ENCODE measurements at places on chromosomes 4 and X.

- no peak for DNase-seq
These were observed 1485.3 kb upstream of the TENM3 start for GRCh38 chr4:180757927-180758326.

- DNase-seq, result no peak
These were observed 23.0 kb upstream of the FGF5 start for GRCh38 chr4:80243274-80244018.

GRCh38 chr4:178970433-178971140 is 1528.3 kb upstream of the AGA start:
- DNase-seq, result no peak

DNA sequence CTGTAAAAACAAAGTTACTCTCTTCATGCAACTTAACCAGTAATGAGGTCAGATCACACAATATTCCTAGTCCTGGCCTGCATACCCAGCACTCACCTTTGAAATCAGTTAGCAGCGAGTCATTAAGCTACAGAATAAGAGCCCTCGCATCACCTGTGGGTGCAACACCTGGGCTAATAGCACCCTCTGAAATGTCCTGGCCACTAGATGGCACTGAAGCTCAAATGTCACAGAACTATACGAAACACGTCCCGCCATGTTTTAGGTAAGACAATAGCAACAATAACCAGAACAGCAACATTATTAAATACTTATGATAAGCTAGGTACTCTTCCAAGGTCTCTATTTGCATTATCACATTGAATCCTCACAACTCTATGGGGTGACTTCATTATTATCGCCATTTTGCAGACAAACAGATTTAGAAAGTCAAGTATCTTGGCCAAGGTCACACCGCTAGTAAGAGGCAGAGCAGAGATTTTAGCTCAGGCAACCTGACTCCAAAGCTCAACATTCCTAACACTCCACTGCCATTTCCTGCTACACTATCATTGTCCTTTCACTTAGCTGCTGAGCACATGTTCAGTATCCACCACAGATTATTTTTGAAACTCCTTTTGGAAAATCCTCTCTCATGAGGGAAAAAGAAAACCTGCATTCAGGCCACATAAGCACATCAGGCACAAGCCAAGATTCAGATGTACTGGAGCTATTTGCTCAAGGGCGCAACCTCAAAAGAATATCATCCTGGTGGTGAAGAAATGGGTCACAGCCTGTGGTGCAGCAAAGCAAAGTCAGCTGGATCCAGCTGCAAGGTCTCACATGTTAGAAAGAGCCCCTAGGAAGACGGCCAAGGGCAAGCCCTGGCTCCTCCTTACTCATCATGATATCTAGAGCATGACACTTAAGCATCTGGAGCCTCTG is 59.5 kb upstream of the KDR start:
- peak; percentile 43 for DNase-seq

- DNase-seq, result no peak
These were observed 2.8 kb upstream of the SEL1L3 start for GRCh38 chr4:25865586-25865985.

DNA sequence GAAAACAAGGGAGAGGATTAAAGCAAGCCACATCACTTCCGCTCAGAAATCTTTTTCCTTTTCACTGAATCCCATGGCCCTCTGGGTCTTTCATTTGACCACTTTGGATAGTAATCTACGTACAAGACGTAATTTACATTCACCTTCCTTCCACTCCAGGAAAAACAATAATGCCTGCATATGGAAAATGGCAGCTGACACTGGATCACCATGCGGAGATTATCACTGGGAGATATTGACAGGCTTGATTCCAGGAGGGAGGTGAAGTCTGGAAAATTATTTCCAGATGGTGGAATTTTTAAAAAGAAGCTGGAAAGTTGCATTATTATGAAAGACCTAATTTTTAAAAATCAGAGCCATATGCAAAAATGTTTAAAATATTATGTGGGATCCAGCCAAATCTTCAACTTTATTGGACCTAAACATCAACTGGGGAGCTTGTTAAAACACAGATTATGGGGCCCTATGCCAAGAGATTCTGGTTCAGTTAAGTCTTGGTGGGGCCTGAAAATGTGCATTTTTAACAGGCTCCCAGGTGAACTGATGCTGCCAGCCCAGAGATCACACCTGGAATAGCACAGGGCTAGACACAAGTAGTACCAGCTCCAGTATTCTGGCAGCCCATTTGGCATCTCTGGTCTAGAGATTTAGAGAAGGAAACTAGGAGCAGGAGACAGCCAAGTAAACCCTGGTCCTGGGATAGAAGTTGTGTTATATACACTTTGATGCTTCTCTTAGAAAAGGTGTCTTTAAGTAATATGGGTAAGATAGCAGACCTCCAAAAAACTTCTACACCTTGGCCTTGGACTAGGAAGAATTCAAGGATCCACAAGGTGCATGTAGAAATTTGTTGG is 290.3 kb upstream of the LDB2 start:
- no peak for DNase-seq

- DNase-seq, result no peak
These were observed 4.9 kb downstream of the BCAP31 start for GRCh38 chrX:153719238-153719637.

DNA sequence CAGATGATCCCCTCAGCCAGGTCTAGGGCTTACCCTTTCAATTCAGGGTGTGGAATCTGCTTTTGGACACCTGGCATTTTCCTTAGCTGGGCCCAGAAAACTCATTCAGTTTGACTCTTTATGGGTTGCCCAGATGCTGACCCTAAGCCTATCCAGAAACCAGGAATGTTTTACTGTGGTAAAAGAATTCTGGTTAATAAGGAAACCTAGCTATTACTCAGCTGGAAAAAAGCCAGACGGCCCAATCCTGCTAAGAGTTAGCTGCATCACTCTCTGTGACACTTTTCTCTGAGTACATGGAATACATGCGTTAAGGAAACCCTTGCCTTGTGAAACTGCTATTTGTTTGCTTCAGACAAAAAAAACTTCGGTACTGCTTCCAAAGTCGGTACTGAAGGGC is 28.0 kb downstream of the ING2 start:
- DNase-seq, result no peak

GRCh38 chr4:37475776-37476175 is 210.4 kb downstream of the RELL1 start:
- DNase-seq, result no peak

DNA sequence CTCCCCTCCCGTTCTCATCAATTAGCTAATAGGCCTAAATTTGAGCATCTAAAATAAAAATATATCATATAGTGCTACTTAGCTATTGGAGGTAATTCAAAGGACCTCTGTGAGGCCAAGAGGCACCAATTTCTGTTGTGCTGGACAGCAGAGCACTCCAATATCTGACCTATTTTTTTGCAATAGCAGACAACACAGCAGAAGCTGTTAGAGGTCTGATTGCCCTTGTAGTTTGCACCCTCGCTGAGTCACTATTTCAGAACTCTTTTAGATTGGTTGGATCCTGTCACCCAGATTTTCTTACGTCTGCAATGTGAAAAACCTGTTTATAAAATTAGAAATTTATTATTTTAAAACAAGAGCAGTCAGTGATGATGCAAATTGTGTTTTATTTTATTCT is 184.1 kb downstream of the CEP135 start:
- DNase-seq, result no peak

- DNase-seq, result no peak
These were observed 35.6 kb downstream of the FAM193A start for GRCh38 chr4:2572076-2572475.
